ENCODE measurements at places on chromosomes 6 and 20. TPM values are rescaled to one million over a fixed set of nuclear protein-coding genes. Genes with fewer than 3 reads are reported as not detected.
A peak's percentile ranks its signal among the peaks of the same experiment; 100 is the strongest.

Gene CCM2L
- total RNA-seq, result 0.53 TPM

DNA sequence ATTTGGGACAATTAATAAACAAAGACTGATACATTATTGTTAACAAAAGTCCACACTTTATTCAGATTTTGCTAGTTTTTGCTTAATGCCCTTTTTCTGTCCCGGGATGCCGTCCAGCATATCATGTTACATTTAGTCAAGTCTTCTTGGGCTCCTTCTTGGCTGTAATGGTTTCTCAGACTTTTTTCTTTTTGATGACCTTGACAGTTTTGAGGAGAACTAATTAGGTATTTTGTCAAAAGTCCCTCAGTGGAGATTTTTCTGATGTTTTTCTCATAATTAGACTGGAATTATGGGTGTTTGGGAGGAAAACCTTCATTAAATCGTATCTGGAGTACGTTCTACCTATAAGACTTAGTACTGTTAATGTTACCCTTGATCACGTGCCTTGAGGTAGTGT lies 177.2 kb downstream of the MCHR2 start:
- no peak for ATAC-seq

Gene RAET1L
- total RNA-seq, result not detected

GRCh38 chr20:11646359-11646758 lies 271.3 kb upstream of the BTBD3 start:
- no peak for ATAC-seq

DNA sequence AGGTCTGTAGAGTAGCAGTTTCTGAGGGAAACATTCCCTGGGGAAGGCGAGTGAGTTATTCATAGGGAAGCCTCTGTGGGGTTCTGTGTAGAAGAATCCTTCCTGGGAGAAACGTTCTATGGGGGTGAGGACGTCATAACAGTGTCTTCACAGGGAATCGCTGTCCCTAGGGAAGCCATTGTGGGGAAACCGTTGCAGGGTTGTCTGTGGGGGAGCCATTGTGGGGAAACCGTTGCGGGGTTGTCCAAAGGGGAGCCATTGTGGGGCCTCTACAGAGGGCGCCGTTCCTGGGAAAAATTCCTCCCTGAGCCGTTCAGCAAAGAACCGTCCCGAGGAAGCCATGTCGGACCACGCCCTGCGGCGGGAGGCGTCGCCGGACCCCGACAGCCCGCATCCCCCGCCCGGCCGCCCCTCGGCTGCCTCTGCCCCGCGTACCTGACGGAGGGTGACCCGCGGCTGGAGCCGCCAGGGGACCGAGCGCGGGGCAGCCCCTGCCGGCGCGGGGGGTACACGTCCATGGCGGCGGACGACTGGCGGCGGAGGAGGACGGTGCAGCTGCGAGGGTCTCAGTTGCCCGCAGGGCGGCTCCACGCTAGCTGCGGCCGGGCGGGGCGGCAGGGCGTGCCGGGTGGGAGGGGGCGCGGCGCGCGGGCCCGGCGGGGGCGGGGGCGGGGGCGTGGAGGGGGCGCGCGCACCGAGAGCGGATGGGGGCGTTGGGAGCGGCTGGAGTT lies at the start of gene DNAAF9:
DNAAF9 (minus strand) TSS at position 630 of the 731 bp plus-strand sequence; CDS start at position 518, 112 bp downstream.
- ATAC-seq, result peak; percentile 77

- peak; percentile 56 for ATAC-seq
Observed at GRCh38 chr20:16106191-16106849, 466.9 kb downstream of the KIF16B start.

GRCh38 chr20:62896526-62896925 lies 29.8 kb downstream of the DIDO1 start:
- ATAC-seq, result no peak

Gene BPIFB4
- not detected for total RNA-seq

Gene VNN1
- 0.05 TPM for total RNA-seq
